CD4-positive, alpha-beta memory T cell (primary cell): ENCODE measurements at places on chromosomes 1 and 21.

DNA sequence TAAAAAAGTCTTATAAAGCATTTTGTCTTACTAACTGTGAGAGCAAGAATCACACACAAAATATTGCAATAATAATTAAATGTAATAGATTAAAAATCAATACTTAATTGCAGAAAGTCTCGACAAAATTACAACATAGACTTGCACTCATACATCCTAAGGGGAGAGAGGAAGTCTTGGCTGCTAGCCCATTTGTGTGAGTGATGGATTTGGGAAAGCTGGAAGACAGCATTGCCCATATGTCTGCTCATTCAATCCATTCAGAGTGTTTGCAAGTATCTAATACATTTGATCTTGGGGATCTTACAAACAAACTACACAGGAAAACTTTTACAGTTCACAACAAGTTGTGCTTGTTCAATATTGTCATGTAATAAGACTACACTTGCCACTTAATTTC, 140.5 kb downstream of the COL11A1 start:
- DNase-seq: no peak

GRCh38 chr1:221337106-221337505, 404.8 kb downstream of the DUSP10 start:
- no peak for DNase-seq

DNA sequence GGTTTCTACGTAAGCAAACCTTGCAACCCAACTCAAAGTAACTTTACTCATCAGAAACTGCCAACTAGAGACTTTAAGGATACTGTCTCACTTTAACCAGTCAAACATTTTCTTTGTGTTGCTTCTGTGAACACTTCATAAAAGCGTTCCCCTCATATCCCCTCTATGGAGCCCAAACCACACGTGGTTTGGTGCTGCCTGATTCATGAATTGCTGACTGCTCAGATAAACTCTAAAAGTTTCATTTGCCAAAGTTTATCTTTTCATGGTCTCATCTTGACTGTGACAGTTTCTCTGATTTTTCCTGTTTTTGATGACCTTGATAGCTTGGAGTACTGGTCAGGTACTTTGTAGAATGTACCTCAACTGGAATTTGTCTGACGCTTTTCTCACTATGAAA, 14.6 kb upstream of the RWDD3 start:
- DNase-seq: no peak

- no peak for DNase-seq
Measured at GRCh38 chr1:94395748-94396309, 22.4 kb upstream of the ABCD3 start.

DNA sequence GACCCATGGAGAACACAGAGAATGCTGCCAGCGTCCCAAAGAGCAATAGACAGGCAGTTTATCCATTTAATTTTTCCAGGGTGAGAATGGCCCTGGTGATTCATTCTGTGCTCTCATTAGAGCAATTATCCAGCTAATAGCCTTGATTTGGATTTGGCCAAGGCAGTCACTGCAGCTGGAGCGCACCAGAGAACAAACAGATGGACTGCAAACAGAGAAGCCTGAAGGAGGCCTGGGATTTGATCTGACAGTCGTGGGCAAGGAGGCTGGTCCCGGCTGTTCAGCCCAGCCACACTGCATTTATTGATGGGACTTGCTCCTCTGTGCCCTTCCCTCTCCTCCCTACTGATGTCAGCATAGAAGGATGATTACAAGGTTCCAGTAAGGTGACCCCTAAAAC, 353.9 kb upstream of the C1orf174 start:
- DNase-seq: no peak

DNA sequence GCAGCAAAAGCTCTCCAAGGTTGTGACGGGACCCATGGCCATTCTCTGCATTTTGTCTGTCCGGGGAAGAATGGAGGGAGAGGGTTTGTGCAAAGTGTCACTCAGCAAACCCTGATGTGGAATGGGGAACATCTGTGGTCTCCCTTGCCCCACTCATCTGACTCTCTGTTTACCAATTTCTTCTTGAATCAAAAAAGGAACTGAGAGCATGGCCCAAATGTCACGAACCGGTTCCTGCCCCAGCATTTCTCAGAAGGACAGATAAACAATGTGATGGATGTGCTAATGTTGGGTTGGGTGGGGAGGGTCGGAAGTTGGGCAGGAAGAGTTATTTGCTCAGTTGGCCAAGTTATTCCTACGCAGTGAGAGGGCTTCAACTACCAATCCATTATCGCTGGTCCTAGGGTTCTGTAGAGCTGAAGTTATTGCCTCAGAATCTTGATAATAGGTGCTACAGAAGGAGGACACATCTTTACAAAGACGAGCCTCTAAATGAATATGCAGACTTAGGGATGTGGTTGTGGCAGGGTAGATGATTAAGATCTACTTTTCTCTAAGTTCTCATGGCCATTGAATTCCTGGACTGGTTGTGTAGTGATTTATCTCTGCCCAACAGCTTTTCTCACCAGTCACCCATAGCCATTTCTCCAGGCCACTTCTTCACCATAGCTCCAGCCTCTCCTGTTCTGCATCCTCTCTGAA, 9.6 kb upstream of the DUSP12 start:
- DNase-seq: no peak

DNA sequence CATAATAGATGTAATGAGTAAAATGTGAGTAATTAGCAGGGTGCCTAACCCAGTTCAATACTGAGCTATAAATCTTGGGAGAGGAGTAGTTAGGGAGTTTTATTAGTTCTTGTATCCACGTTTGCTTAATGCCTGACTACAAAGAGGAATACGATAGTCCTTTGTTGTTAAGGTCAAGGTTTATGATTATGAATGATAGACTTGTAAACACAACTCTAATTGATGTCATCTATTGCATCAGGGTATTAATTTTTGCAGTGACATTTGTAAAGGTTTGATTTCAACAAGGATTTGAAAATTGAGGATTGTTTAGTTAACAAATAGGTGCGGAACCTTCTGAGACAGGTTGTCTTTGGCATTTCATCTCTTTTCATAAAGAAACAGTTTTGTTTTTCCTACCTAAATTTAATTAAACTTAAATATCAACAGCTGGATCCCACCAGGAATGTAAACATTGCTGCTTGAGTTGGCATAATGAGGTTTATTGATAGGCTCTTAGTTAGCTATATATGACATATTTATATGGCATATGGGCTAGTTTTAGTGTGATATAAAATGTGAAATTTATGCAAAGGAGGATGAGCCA, 9.7 kb downstream of the SOAT1 start:
- DNase-seq: no peak

- no peak for DNase-seq
Measured at GRCh38 chr21:34520764-34521508, 8.9 kb upstream of the KCNE1 start.

DNA sequence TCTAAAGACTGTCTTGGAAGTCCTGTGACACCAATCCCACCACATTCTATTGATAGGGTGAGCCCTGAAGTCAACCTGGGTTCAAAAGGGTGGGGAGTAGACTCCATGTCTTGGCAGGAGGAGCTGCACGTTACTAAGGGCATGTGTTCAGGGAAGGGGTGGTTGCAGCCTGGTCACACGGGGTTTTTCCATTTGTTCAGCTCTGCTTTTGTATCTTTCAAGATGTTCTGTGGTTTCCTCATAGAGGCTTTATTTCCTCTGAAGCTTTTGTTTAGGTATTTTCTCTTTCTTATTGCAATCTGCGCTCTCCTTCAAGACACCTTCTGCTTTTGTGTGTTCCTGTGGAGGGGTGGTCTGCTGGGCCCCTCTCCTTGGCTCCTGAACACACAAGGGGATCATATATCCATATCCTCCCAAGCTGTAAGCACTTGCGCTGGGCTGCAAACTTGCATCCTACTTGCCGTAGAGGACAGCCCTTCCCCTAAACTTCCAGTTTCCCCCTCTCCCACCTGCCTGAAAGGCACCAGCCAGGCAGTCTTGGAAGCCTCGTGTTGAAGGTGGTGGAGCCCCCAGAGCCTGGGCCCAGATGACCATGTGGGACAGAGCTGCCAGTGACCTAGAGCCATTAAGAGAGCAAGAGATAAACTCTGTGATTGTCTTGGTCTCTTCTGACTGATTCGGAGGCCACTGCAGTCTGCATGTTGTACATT, 62.5 kb upstream of the TRAPPC10 start:
- DNase-seq: no peak

DNA sequence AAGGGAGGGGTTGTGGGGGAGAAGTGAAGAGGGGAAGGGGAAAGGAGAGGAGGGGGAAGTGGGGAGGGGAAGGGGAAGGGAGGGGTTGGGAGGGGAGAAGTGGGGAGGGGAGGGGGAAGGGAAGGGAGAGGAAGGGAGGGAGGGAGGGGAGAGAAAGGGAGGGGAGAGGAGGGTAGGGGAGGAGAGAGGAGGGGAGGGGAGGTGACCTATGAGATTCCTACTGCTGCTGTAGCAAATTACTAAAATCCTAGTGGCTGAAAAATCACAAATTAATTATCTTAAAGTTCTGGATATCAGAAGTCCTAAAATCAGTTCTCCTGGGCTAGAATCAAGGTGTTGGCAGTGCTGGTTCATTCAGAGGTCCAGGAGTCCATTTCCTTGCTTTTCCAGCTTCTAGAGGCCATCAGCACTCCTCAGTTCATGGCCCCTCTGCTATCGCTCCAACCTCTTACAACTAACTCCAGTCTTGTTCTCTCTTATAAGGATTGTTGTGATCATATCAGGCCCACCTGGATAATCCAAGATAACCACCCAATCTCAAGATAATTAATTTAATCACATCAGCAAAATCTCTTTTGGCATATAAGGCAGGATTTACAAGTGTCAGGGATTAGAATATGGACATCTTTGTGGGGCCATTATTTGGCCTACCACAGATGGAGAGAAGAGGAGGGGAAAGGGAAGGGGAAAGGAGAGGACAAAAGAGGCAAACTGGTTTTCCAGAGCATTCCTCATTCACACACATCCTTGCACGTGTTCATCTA, 30.4 kb upstream of the KANK4 start:
- DNase-seq: no peak

GRCh38 chr1:90831910-90832309, 114.8 kb upstream of the BARHL2 start:
- no peak for DNase-seq
